Iris pigment epithelial cell (primary cell): ENCODE measurements at places on chromosomes 6 and 20.

DNA sequence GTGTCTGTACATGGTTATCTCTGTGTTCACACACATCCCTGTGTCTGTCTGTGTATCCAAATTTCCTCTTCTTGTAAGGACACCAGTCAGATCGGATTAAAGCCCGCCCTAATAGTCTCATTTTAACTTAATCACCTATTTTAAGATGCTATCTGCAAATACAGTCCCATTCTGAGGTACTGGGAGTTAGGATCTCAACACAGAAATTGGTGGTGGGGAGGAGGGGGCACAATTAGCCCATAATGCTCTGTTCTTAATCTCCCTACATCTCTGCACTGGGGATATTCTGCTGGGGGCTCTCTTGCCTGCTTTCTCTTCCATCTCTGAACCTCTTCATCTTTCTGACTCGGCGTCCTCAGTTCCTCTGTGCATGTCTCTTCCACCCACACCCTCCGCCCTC, 320.7 kb downstream of the CDC5L start:
- DNase-seq: no peak

DNA sequence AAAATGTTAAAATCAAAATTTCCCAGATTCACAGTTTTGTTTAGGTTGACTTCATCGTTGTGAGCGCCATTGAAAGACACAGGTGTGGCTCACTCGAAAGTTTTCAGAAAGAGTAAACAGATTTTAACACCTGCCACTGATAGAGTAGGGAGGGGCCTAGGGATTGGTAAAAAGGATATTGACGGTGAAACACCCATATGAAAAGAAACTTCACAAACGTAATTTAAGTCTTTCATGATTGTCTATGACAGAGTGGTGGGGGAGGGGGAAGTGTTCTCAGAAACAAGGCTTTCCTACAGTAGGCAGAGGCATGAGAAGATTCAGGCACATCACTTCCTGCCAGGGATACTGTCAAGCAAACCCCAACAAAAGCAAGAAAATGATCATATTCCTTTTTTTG, 101.4 kb downstream of the PERP start:
- no peak for DNase-seq

GRCh38 chr6:45200510-45200909, 127.6 kb upstream of the RUNX2 start:
- DNase-seq: no peak

GRCh38 chr6:16335176-16335575, 96.8 kb downstream of the GMPR start:
- DNase-seq: no peak

- DNase-seq: peak; percentile 55
Observed at GRCh38 chr6:129843573-129843972, 17.5 kb downstream of the TMEM244 start.

GRCh38 chr6:82507112-82507511, 143.5 kb downstream of the TPBG start:
- DNase-seq: peak; percentile 7

GRCh38 chr20:31977080-31977479, 9.1 kb downstream of the XKR7 start:
- DNase-seq: no peak

GRCh38 chr6:159871906-159872305, 18.9 kb upstream of the MAS1 start:
- peak; percentile 22 for DNase-seq

DNA sequence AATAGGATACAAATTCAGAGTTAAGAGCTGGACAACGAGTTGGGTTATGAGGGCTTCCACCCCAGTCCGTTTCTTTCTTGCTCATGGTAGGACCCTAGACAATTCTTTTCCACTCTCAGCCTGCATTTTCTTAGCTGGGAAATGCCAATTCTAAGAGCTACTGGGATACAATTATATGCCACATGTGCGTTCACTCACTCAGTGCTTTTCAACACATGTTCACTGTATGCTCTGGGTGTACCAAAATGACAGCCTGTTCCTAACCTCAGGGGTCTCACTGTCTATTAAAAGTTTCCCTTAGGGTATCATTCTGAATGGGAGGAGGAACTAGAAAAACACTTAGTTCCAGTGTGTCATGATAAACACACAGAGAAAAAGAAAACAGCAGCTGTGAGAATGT, 505 bp upstream of the DEFB115 start:
- DNase-seq: no peak

- peak; percentile 82 for DNase-seq
Observed at GRCh38 chr6:148997865-148998264, 251.0 kb downstream of the UST start.

DNA sequence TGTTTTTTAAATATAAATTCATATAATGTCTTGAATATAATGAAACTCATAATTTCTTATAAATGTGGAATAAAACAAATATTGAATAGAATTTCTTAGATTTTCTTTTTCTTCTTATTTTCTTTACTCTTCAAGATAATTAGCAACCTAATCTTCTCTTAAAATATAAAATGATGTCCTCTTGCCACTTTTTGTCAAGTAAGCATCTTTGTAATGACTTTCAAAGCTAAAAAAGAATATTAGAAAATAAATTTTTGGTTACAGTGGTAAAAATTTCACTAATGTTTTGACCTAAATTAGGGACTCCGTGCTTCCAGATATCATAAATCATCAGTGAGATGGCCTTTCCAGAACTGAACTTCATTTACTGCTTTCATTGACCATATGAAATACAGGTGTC, 846.4 kb downstream of the FRK start:
- no peak for DNase-seq
